ENCODE measurements at places on chromosomes 12 and 14.

- no peak for DNase-seq
These were observed 8.6 kb downstream of the RAN start for GRCh38 chr12:130880411-130880885.

DNA sequence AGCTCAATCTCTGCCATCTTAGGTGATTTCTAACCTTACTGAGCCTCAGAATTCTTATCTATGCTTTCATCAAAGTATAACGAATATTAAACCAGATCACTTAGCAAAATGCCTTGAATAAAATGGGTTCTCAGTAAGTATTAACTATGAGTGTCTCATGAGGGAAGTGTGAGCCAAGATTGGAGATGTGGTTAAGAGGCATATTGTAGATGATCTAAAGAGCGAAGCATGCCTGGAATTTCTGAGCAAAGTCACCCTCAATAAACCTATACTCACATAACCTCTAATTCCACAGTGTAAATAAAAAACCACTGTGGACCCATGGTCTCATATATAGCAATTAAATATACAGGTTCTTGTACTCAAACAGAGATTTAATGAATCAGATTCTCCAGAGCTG lies 193.1 kb upstream of the FSCB start:
- DNase-seq, result no peak

- DNase-seq, result no peak
These were observed 31.0 kb downstream of the DRAM1 start for GRCh38 chr12:101908395-101908794.

DNA sequence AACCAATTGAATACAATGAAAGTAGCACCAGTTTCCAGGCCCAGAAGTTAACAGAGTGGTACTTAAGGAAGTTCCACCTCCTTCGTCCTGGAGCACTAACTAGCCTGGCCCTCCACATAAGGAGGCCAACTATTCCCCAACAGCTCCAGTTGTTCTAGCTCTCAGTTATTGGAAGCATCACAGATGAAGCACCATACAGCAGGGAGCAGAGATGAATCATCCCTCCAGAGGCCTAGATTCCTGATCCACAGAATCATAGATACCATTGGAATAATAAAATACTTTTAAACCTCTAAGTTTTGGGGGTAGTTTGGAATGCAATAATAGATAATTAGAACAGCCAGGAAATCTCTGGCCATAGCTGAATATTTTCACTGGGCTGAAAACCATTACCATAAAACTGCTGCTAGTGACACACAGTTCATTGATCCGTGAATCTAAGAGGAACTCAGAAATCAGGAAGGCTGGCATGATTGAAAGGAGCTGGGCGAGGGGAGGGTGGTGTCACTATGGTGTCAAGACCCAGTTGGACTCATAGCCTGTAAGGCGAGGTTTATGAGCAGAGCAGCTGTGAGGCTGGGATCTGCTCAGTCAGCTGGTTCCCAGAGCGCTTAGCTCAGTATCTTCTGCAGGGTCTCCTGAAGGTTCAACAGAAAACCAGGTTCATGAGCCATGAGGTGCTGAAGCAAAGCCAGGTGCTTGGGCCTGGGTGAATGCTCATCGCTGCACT lies 371.4 kb upstream of the TMTC1 start:
- no peak for DNase-seq

- DNase-seq, result no peak
These were observed 138.3 kb upstream of the GARIN2 start for GRCh38 chr14:67050896-67051295.

DNA sequence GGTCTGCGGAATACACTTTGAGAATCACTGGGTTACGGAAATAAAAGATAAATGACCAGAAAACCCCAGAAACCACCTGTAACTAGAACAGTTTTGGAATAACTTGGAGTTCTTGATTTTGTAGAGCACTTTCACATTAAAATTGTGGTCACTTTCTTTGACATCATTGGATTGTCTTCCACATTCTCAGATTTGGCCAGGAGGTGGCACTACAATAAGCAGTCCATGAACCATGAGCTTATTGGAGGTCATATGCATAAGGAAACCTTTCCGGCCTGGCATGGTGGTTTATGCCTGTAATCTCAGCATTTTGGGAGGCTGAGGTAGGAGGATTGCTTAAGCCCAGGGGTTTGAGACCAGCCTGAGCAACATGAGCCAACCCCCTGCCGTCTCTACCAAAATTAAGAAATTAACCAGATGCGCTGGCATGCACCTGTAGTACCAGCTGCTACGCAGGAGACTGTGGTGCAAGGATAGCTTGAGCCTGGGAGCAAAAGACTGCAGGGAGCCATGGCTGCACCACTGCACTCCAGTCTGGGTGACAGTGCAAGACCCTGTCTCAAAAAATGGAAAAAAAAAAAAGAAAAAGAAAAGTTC lies 107.7 kb upstream of the CAND1 start:
- no peak for DNase-seq

DNA sequence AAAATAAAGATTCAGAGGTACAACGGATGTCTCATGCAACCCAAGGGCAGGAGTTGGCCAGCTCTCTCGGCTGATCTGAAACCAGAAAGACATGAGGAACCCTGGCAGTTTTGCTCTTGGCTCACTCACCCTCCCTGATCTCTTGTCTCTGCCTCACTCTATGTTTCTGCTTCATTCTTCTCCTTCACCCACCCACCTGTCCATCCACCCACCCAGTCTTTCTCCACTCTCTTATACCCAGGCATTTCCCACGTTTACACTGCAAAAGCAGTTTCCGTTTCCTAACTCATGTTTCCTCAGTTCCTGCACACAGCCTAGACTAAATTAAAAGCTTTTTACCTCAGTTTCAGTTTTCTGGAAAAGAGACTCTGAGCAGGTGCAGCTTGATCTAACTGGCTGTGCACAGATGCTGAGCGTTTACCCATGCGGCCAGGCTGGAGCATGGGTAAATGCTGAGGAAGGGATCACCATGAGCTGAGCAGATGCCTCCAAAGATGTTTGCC lies 157.6 kb downstream of the PRKCH start:
- DNase-seq, result no peak

- DNase-seq, result peak; percentile 6
These were observed 12.3 kb upstream of the LBHD2 start for GRCh38 chr14:103071544-103072251.

DNA sequence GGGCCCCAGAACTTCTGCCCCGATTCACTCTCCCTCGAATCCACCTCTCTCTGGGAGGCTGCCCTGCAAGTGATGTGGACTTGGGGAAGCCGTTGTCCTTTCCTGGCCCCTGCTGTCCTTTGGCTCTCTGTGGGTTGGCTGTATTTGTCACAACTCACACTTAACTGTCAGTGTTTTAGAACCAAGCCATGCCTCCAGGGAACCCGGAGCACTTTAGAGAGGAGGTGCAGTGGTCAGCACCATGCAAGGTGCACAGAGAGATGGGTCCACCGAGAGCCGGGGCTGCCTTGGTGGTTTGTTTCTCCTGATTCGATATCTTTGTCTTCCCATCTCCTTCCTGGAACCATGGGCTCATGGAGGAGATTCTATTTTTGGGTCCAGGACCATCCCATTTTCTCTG lies 129.5 kb upstream of the RTL1 start:
- DNase-seq, result no peak

GRCh38 chr12:68739891-68740290 lies 6.1 kb upstream of the SLC35E3 start:
- DNase-seq, result no peak

DNA sequence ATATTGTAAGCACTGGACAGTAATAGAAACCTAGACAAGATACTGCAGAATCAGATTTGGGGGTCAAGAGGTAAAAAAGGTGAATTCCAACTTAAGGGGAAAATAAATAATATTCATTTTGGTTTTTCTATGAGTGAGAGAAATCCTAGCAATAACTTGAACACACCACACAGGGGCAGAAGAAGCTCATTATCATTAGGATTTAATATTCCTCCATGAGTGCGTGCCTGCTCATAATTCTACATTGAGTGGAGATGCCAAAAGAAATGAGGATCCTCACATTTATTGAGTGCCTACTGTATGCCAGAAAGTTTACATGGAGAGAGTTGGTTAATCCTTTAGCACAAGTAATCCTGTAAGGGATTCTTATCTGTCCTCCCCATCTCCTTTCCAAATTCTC lies 40.5 kb upstream of the C14orf132 start:
- DNase-seq, result no peak

- no peak for DNase-seq
These were observed 39.5 kb upstream of the NT5DC3 start for GRCh38 chr12:103880299-103881142.

GRCh38 chr12:107164392-107164791 lies 71.0 kb upstream of the CRY1 start:
- no peak for DNase-seq

DNA sequence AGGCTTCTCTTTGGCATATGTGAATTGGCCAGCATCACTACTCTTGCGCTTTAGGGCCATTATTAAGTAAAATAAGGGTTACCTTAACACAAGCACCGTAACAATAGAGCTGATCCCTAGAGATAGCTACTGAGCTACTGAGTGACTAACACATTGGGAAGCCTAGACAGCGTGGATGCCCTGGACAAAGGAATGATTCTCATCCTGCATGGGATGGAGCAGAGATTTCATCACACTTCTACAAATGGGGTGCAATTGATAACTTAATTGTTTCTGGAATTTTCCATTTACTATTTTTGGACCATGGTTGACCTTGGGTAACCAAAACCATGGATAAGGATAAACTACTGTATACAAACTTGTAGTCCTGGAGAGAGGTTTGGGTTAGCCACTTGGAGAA lies 57.1 kb downstream of the FBXO34 start:
- DNase-seq, result no peak

DNA sequence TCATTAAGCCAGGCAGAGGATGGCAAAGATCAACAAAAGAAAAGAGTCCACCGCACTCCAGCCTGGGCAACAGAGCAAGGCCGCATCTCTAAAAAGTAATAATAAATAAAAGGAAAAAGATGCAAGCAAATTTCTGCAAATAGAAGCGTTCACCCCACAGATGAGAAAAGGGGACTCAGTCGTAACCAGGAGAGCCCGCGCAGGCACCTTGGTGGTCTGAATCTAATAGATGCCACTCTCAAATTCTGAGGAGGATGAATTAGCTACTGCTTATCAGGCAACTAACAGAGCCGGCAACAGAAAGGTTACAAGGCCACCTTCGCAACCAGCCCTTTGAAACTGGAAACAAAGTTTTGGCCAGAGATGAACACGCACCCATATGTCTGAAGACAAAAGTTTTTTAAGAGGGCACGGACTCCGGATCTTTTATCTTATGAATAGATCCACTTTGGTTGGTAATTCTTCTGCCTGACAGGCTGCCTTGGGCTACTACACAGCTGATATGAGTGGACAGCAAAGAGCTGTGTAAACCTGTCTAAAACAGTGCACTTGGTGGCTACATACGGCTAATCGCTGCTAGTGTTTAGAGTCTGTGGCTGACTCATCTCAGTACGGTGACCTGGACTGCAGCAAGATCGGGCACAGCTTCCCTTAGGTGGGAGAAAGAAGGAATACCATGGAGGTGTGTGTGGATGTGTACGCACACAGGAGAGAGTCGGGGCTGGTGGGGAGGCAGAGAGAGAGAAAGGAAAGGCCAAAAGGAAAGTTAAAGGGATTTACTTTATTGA lies 32.9 kb upstream of the TTC7B start:
- no peak for DNase-seq

DNA sequence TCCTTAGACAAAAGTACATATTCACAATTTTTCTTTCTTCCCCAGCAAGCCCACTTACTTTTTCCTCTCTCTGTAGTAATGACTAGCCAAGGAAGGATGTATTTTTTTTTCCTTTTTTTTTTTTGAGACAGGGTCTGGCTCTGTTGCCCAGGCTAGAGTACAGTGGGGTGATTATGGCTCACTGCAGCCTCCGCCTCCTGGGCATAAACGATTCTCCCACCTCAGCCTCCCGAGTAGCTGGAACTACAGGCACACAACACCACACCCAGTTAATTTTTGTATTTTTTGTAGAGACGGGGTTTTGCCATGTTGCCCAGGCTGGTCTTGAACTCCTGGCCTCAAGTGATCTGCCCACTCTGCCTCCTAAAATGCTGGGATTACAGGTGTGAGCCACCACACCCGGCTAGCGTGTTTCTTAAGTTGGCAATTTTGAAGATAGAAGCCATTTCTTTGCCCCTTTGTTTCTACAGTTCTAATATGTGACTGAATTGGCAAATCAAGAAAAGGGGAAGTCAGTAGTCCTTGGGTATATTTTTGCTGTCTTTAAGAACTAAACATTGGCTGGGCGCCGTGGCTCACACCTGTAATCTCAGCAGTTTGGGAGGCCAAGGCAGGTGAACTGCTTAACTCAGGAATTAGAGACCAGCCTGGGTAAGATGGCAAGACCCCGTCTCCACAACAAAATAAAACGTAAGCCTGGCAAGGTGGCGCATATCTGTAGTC lies 3.2 kb upstream of the NACA start:
- DNase-seq, result no peak

GRCh38 chr14:100649173-100649519 lies 61.9 kb upstream of the BEGAIN start:
- no peak for DNase-seq

GRCh38 chr12:57040750-57041149 lies 9.2 kb downstream of the MYO1A start:
- DNase-seq, result no peak

DNA sequence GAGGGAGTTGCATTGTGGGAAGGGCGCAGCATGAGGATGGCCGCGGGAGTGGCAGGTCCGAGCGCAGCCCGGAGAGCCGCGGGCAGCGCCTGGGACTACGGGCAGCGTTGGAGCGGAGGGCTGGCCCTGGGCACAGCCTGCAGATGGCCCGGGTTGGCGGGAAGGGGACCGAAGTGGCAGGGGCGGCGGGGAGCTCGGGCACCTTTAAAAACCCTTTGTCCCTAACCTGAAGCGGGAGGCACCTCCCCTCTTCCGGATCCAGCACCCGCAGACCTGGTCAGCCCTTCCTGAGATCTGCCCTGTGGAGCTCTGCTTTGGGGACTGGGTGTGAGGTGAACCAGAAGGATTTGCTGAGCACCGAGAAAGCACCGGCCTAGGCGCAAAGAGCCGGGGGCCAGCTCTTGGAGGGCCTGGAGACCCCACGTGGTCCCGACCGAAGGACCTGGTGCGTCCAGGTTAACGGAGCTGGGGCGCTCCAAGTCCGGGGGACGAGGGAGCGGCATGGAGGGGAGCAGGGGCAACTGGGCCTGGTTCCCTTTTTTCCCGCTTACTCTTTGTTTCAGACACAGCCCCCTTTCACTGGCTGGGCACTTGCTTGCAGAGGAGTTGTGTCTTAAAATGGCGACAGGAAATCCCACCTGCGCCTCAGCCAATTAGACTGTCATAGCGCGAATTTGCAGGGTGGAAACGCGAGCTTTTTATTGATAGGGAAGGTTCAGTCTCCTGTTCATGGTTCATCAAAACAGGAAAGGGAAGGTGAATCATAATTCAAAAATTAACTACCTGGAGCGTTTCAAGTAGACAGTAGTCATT lies 792 bp upstream of the SLC38A1 start:
- no peak for DNase-seq

- DNase-seq, result no peak
These were observed 342.3 kb downstream of the SYT1 start for GRCh38 chr12:79206871-79207270.

DNA sequence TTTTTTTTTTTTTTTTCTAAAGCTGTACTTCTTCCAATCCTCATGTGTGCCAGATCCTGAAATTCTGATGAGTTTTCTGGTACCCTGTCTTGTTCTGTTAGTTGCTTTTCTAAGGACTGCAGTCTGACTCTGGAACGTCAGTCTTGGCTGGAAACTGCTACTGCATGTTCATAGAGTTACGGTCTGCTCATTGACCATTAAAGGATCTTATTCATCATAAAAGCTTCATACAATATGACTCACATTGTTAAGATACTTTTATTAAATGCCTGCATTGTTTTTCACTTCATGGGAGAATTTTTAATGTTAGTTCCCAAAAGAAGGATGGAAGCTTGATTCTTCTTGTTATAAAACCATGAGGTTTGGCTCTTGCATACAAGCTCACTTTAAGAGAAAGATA lies 233.6 kb downstream of the SYT10 start:
- DNase-seq, result no peak

- no peak for DNase-seq
These were observed 129.0 kb upstream of the HMGA2 start for GRCh38 chr12:65695113-65695865.
